ENCODE measurements at places on chromosomes 13 and 19.

- no peak overlapping the region for H3K4me3 ChIP-seq
- H3K36me3 ChIP-seq = peaks cover 47% of the 10 kb centered on the region
- DNase-seq = no peak
Measured at GRCh38 chr13:97986835-97987234, 33.4 kb downstream of the IPO5 start.

DNA sequence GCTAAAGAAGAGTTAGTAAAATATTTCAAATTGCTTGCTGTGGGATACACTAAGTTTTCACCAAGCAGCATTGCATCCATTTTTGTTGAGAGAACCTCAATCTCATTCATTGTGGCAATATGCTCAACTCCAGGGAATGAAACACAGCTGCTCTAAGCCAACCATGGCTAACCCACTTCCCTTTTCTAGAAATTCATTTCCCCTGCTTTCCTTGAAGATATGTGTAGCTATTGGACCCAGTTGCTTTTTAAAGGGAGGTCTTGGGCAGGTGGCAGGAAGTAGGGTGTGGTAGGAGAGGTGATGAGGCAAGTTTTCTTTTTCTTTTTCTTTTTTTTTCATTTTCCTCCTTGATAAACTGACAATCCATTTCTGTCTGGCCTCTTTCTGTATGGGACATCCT lies 452.2 kb downstream of the FGF14 start:
- no peak for DNase-seq
- H3K27ac ChIP-seq = no peak overlapping the region
- H3K4me3 ChIP-seq = no peak overlapping the region
- H3K4me1 ChIP-seq = no peaks in the 10 kb centered on the region
- H3K27me3 ChIP-seq = no peaks in the 10 kb centered on the region

GRCh38 chr19:41960973-41961372 lies 1.9 kb upstream of the RABAC1 start:
- H3K4me3 ChIP-seq = no peak overlapping the region
- H3K27me3 ChIP-seq = no peaks in the 10 kb centered on the region
- H3K27ac ChIP-seq = no peak overlapping the region
- H3K36me3 ChIP-seq = no peaks in the 10 kb centered on the region

- peak overlapping the region; percentile 86 for H3K4me3 ChIP-seq
- H3K27ac ChIP-seq = peak overlapping the region; percentile 82
- H3K36me3 ChIP-seq = peaks cover 53% of the 10 kb centered on the region
- peaks cover 61% of the 10 kb centered on the region for H3K4me1 ChIP-seq
- H3K27me3 ChIP-seq = peaks cover 20% of the 10 kb centered on the region
Measured at GRCh38 chr13:41459432-41460073, 2.2 kb downstream of the RGCC start.

DNA sequence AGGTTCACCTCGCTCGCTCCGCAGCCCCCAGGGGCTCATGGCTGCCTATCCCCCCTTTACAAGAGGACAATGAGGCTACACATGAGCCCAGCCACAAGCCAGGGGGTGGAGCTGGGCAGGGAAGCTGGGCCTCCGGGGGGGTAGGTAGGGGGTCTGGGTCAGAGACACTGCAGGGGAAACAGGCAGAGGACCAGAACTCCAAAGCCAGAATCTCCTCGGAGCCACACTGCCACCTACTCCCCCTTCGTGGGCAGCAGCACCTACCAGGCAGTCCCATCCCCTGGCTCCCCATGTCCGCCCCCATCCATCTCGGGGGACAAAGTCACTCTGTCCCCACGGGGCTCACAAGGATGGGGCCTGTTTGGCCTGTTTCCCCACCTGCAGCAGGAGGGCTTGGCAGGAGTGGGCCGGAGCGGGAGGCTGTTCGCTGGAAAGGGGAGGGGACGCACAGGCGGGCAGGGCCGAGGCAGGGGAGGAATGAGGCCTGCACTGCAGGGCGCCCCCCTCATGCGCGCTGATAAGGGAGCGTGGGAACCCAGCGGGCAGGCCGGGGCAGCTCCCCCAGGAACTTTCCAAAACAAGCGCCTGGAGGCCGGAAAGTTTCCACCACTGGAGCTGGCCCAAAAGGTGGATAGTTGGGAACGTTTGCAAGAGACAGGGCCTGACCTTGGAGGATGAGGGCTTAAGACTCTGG lies 545 bp upstream of the ISYNA1 start:
- peak overlapping the region; percentile 27 for H3K4me3 ChIP-seq
- no peak overlapping the region for H3K27ac ChIP-seq
- H3K27me3 ChIP-seq = no peaks in the 10 kb centered on the region
- peaks cover 45% of the 10 kb centered on the region for H3K4me1 ChIP-seq

DNA sequence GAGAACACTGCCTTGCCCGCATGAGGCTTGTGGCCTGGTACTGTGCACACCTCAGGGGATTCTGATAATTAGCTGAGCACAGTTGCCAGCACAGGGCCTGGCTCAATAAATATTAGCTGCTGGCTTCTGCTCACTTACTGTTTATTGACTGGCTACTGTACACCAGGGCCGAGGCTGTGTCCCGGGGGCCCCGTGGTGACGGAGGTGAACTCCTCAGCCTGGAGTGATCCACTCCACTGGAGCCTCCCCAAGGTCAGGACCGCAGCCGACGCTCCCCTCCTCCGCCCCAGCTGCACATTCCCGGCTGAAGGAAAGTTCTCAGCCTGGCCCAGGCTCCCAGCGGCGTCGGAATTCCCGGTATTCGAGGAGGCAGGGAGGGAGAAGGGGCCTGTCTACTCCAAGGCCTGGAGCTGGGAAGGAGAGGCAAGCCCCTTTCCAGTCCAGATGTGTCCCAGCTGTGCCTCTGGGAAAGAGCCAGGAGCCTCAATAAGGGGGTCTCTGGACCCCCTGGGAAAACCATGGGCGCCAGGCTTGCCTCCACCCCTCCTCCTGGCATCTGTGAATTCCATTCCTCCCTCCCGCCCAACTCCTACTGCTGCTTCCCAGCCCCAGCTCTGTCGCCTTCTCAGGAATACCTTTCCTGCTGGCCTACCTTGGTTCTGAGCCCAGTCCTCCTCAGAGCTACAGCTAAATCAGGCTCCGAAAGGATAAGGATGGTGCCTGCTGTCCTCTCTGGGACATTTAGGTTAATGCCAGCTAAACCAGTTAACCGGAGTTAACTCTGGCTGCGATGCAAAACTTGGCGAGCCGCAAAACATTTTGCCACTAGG lies 7.3 kb downstream of the RPS16 start:
- peaks cover 34% of the 10 kb centered on the region for H3K4me1 ChIP-seq
- no peak overlapping the region for H3K27ac ChIP-seq
- no peak overlapping the region for H3K4me3 ChIP-seq
- peaks cover 39% of the 10 kb centered on the region for H3K36me3 ChIP-seq
- no peaks in the 10 kb centered on the region for H3K27me3 ChIP-seq

- H3K27me3 ChIP-seq = no peaks in the 10 kb centered on the region
- H3K36me3 ChIP-seq = no peaks in the 10 kb centered on the region
Measured at GRCh38 chr13:31236211-31236786, 36.5 kb downstream of the B3GLCT start.

- H3K4me3 ChIP-seq = no peak overlapping the region
- H3K27me3 ChIP-seq = no peaks in the 10 kb centered on the region
- H3K27ac ChIP-seq = peak overlapping the region; percentile 54
- no peak for DNase-seq
- peaks cover 57% of the 10 kb centered on the region for H3K36me3 ChIP-seq
- peaks cover 44% of the 10 kb centered on the region for H3K4me1 ChIP-seq
Measured at GRCh38 chr19:46356149-46357055, 9.5 kb downstream of the PPP5C start.

DNA sequence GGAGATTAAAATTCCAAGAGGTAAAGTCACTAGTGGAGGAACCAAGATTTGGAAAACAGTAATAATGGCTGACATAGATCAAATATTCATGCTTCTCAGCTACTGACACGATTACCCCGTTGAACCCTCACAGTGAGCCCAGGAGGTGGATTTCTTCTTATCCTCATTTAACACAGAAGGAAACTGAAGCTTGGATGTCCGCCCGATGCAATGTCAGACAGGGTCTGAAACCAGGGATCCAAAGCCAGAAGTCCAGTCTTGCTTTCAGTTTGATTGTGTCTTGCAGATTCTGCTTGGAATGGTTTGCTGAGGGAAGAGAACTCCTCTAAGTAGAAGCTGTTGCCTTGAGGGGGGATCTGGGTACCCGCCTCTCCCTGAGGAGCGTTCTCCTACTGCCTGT lies 404.7 kb downstream of the KCNRG start:
- H3K27me3 ChIP-seq = no peaks in the 10 kb centered on the region
- DNase-seq = no peak
- H3K4me1 ChIP-seq = peaks cover 14% of the 10 kb centered on the region
- H3K36me3 ChIP-seq = no peaks in the 10 kb centered on the region
- H3K27ac ChIP-seq = no peak overlapping the region
- H3K4me3 ChIP-seq = no peak overlapping the region

GRCh38 chr13:76474356-76474755 lies 411.8 kb downstream of the KCTD12 start:
- no peak for DNase-seq
- H3K4me3 ChIP-seq = no peak overlapping the region
- peaks cover 3% of the 10 kb centered on the region for H3K27me3 ChIP-seq
- H3K27ac ChIP-seq = no peak overlapping the region

All from activated CD4-positive, alpha-beta memory T cell treated with anti-CD3 and anti-CD28 coated beads, Interleukin-2, amount 10 ng/mL, durations not matched to agents 7 days and 5 days (primary cell).